ENCODE measurements at places on chromosomes 3 and 15.

GRCh38 chr15:90881978-90882721 is 2.2 kb upstream of the FES start:
- no peak for DNase-seq

DNA sequence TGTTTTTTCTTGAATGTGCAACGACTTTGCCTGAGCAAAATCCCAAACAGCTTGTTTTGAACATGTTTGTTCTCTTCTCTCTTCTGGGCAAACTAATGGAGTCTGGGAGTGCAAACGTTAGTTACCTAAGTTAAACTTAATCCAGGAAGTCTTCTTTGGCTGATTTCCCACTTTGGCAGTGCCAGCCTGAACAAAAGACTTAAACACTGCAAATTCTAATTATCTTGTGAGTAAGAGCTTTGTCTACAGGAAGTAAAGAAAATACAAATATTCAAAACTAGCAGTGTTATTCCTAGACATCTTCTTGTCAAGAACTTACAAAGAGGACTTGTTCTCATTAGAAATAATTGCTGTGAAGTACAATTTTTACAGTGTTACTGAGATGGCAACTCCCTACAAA is 16.7 kb upstream of the DENND6A start:
- no peak for DNase-seq

GRCh38 chr3:85670634-85671205 is 711.9 kb downstream of the CADM2 start:
- no peak for DNase-seq

- DNase-seq, result no peak
Measured at GRCh38 chr15:59322056-59322759, 50.5 kb downstream of the MYO1E start.
